Bronchial epithelial cell (primary cell): ENCODE measurements at places on chromosomes 7 and 10.

DNA sequence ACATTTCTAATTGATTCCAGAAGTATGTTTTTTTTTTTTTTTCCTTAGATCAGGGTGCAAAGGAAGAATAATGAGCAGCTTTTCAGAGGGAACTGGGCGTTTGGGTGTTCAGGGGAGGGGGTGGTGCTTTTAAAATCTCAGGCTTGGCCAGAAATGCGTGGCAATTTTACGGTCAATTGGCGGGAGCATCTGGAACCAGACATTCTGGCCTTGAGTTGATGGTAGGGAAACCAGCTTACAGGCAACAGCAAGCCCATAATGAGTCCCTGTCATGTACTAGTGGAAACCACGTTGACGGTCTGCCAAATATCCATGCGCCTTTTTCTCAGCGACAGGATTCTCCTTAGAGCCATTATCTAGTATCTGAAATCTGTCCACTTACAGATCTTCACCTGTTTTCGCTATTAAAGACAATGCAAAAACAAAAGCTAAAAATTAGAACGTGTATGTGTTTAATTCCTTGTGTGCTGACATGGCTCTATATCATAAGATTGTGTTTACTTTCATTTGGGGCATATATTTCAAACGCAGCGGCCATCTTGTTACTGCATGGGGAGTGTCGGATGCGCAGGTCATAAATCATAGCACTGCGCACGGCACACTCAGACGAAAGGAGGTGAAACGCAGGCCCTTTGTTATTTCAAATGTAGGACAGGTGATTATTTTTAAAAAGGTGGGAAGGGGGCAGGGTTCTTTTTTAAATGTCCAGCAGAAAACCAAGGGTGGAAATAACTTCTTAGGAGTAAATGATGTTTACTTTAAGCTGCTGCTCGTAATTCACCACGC, 209.2 kb downstream of the AGMO start:
- DNase-seq = no peak

DNA sequence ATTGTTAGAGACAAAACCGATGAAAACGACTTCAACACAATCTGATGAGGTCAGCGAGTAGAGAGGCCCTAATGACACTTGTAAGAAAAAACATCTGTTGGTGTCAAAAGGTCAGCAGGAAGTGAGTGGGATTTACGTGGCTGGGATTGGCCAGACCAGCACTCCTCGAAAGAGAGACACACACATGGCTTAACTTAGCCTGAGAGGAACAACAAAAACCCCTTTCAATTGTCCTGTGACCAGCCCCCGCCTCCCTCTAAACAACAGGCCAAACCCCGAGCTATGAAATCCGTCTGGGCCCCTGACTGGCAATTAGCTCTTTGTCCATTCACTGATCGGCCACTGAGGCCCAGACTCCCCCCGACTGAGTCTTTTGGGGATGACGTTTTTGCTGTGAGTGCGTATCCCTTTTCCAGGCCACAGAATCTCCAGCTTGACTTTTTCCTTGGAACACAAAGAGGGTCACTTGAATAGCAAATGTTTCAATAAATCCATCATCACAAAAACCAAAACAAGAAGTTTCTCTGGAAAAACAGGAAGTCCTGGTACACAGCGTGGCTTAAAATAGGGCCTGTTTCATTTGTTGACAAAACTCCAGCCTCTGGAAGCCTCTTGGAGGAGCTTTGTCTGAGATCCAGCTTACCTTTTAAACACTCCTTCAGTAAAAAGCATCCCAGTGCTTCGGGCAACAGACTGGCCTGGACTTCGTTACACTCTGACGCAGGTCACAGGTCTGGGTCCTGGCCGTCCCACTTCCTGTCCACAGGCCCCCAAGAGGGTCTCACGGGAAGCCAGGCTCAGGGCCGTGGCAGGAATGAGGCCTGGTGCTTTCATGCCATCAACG, 103.0 kb downstream of the CTBP2 start:
- peak; percentile 33 for DNase-seq

GRCh38 chr7:80213814-80214213, 79.2 kb downstream of the GNAI1 start:
- DNase-seq = no peak

DNA sequence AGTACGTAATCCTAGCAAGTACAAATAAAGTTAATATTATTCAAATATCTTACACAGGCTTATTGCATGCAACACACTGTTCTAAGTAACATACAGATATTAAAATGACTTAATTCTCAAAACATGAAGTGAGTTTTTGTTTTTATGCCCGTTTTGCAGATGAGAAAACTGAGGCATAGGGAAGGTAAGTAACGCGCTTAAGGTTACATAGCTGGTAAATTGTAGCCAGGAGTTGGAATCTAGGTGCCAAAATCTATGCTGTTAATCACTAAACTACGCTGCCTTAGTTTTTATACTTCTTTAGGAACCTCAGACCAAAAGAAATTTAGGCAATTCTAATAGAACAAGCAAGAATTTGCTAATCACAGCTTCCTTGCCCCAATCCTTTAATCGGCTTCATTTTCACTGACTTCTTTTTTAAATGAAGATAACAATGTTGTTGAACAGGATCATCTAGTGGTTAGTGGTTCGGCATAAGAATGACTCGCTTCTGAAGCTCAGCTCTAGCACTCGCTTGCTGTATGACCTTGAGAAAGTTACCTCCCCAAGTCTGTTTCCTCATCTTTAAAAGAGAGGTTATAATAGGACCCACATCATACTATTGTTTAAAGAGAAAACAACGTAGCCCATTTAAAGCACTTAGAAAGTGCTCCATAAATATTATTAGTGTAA, 1.0 kb upstream of the LRRTM3 start:
- DNase-seq = peak; percentile 21

DNA sequence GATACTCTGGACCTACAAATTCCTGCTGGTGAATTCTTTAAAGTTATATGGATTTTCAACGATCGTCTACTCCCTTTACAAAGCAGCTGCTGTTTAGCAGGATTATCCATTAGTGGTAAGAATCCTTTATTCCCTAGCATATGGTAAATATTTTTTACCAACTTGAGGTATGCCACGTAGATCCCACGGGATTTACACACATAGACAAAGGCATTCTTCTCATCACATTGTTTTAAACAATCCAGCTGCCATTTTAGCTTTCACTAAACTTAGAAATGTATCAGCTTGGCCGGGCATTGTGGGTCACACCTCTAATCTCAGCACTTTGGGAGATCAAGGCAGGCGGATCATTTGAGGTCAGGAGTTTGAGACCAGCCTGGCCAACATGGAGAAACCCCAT, 148.0 kb upstream of the SH2B2 start:
- no peak for DNase-seq

- no peak for DNase-seq
These were observed 50.9 kb downstream of the KLF6 start for GRCh38 chr10:3734111-3734510.

DNA sequence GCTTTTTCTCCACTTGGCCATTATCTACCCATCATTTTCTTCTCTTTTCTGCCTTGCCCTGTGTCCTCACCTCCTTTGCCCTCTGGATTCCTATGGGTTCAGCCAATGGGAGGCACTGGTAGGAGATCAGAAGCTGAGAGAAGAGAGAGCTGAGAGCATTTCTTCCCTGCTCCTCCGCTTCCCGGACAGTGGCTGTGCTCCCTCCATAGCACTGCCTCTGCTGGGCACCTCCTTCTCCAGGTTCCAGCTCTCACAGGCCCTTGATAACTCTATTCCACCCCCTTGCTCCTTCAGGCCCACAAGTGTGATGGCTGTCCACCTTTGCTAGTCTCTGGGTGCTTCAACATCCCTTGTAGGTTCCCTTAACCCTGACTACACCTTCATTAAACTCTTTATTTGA, 79.6 kb downstream of the LSM5 start:
- DNase-seq = no peak
